Foreskin fibroblast (primary cell): ENCODE measurements at places on chromosomes 16 and 17.

DNA sequence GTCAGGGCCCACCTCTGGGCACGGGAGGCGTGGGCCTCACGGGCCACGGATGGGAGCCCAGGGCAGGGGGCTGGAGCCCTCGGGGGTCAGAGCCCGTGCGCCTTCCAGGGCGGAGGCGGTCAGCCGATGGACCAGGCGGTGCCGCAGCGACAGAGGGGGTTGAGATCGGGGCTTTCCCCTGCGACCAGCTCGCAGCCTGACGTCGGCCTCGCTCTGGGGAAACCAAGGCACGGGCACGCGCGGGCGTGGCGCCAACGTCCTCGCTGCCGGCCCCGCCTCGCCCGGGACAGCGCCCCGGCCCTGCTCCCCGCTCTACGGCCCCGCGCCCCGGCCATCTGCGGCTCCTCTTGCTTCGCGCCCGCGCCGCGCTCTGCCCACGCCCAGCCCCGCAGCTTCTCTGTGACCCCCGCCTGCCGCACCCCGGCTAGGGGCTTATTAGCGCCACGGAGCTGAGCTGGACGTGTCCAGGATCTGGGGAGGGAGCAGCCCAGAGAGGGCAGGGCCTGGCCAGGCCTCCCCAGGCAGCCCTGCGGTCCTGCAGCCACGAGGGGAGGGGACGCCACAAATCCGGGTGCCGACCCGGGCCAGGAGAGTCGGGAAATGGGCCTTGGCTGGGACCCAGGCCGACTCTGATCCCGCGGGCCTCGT is 13.5 kb downstream of the ACTG1 start:
- no peak for DNase-seq

DNA sequence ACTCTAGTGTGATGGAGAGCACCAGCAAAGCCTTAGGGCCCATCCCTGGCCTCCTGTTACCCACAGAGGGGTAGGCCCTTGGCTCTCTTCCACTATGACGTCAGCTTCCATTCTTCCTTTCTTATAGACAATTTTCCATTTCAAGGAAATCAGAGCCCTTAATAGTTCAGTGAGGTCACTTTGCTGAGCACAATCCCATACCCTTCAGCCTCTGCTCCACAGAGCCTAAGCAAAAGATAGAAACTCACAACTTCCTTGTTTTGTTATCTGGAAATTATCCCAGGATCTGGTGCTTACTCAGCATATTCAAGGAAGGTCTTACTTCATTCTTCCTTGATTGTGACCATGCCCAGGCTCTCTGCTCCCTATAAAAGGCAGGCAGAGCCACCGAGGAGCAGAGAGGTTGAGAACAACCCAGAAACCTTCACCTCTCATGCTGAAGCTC is at the start of gene CCL8:
CCL8 (plus strand) TSS at position 397 of the 445 bp plus-strand sequence. CDS start 67 bp downstream, outside the sequence.
- no peak for DNase-seq

DNA sequence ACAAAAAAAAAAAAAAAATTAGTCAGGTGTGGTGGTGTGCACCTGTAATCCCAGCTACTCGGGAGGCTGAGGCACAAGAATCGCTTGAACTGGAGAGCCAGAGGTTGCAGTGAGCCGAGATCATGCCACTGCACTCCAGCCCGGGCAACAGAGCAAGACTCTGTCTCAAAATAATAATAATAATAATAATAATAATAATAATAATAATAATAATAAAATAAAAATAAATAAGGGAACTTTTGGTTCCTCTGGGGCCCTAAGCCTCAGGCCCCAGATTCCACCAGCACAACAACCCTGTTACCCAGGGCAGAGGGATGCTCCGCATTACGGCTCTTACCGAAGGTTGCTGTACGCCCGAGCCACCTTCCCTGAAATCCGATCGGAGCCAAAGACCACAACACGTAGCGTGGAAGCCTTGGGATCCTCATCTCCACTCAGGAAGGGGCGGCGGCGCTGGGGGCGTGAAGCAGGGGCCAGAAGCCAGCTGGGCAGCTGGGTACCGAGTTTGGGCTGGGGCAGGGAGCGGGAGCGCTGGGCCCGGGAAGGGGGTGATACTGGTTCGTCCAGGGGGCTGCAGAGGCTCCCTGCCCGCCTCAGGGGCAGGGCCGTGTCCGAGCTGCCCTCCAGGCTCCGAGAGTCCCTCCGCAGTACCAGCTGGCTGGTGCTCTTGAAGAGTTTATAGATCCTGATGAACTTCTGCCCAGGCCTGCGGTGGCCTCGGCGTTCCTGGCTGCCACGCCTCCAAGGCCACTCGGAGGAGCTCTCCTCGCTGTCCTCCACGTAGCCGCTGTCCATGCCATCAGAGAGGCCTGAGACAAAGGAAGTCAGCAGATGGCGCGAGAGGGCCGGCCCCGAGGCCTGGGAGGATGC is 20.6 kb upstream of the PIK3R6 start:
- peak; percentile 9 for DNase-seq

- peak; percentile 91 for DNase-seq
Observed at GRCh38 chr17:6666077-6666521, 14.5 kb downstream of the C17orf100 start.

- DNase-seq, result no peak
Observed at GRCh38 chr17:44627513-44628242, 28.6 kb upstream of the MEIOC start.

DNA sequence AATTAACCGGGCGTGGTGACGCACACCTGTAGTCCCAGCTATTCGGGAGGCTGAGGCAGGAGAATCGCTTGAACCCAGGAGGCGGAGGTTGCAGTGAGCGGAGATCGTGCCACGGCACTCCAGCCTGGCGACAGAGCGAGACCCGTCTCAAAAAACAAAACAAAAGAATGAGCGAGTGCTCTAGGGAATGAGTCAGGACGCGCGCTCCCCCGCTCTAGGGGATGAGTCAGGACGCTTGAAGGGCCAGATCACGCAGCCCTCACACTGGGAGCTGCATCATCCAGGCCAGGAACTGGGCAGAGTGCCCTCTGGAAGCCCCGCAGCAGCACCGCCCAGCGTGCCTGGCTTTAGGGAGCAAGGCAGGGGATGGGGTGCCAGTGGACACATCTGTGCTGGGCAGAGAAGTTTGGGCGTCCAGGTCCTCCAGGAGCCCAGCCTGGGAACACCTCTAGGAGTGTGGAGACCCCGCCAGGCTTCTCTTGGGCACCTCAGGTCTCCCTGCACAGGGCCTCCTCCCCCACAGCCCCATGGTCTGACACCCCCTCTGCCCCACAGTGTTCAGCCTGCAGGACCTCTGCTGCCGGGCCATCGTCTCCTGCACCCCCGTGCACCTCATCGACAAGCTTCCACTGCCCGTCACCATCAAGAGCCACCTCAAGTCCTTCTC is 3.9 kb upstream of the WFIKKN1 start:
- DNase-seq, result peak; percentile 96

GRCh38 chr16:88340755-88341150 is 42.0 kb upstream of the ZNF469 start:
- no peak for DNase-seq

- no peak for DNase-seq
Observed at GRCh38 chr16:75054556-75054947, 55.7 kb downstream of the ZNRF1 start.

GRCh38 chr17:73069164-73069770 is 23.2 kb downstream of the SLC39A11 start:
- no peak for DNase-seq

DNA sequence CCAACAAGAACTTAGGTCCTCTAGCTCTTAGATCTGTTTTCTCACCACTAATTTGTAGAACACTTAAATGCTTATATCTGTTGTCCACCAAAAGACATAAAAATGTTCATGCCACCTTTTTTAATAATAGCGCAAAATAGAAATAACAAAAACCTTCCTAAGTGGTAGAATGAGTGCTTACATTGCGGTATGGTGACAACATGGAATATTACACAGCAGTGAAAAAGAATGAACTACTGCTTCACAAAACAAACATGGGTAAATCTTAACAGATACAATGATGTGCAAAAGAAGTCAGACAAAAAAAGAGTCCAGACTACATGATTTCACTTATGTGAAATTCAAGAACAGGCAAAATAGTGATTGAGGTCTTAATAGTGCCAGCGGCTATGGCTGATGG is 351.1 kb downstream of the CA10 start:
- DNase-seq, result no peak

DNA sequence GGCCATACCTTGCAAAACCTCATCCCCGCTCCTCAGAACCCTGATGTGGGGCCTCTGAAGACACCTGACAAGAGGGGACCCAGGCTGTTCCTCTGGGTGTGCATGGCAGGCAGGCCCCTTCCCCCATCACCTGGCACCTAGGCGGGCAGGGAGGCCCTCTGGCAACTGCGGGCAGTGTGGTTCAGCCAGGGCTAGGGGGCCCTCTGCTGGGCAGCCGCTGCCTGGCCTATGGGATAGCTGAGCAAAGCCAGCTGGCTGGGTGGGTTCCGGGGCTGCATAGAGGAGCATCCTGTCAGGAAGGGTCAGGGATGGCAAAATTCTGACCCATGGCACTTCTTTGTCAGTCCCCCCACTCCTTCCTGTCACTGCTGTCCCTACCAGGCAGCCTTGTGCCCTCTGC is 228.7 kb upstream of the ASIC2 start:
- no peak for DNase-seq

GRCh38 chr17:218432-219110 is 37.1 kb upstream of the DOC2B start:
- DNase-seq, result no peak

GRCh38 chr16:65725156-65725845 is 603.4 kb upstream of the CDH11 start:
- peak; percentile 1 for DNase-seq
